ENCODE measurements at places on chromosomes 3 and 15.

DNA sequence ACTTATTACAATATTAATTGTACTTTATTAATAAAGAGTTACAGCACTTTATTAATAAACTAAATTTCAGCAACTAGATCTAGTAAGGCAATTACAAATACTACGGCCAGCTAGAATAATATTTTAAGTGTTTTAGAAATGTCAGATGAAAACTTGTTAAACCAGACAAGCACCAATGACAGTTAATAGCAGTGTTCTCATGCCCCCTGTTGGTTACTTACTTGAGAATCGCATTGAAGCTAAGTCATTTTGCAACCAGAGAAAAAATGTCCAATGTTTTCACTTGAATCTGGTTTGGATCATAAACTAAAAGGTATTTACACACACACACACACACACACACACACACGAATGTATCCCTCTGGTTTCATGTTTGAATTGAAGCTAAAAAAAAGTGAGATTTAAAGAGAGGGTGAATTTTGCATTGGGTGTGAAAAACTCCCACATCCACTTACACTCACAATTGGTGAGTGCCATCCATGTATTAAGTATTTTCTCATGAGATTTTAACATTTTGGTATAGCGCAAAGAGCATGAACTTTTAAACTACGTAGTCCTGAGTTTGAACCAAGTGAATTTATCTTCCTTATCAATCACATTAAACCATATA is 347.7 kb downstream of the ZBBX start:
- no peak for DNase-seq

GRCh38 chr3:79125313-79125984 is 642.3 kb downstream of the ROBO1 start:
- DNase-seq = no peak

DNA sequence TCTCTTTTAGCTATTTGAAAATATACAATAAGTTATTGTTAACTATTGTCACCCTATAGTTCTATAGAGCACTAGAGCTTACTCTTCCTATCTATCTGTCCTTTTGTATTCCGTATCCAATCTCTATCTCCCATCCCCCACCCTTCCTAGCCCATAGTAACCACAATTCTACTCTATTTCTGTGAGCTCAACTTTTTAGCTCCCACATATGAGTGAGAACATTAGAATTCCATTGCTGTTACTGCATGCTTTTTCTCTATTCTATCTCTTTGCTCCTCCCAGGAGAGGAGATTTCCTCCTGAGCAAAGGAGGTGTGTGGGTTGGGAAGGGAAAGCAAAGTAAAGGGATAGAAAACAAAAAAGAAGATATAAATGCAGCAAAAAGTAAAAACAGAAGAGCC is 105.6 kb upstream of the SLC4A7 start:
- no peak for DNase-seq

GRCh38 chr15:81562986-81563385 is 189.0 kb upstream of the TMC3 start:
- DNase-seq = no peak

DNA sequence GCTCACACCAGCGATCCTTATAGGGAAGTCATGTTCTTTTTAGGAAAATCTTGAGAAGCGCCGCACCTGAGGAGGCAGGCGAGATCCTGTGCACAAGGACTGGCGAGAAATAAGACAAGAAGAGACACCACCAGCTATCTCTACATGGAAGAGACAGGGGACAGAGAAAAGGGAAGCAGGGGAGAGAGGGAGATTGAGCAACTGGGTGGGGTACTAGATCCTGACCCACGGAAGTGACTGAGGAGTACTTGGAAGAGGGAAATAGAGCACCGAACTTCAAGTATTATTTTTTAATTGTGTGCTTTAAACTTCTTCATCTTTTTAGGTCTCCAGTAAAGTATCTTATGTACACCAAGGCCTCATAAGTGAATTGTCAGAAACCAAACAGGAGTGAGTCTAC is 742.0 kb upstream of the LMCD1 start:
- no peak for DNase-seq

GRCh38 chr3:11548721-11549131 is 95.0 kb downstream of the VGLL4 start:
- no peak for DNase-seq

DNA sequence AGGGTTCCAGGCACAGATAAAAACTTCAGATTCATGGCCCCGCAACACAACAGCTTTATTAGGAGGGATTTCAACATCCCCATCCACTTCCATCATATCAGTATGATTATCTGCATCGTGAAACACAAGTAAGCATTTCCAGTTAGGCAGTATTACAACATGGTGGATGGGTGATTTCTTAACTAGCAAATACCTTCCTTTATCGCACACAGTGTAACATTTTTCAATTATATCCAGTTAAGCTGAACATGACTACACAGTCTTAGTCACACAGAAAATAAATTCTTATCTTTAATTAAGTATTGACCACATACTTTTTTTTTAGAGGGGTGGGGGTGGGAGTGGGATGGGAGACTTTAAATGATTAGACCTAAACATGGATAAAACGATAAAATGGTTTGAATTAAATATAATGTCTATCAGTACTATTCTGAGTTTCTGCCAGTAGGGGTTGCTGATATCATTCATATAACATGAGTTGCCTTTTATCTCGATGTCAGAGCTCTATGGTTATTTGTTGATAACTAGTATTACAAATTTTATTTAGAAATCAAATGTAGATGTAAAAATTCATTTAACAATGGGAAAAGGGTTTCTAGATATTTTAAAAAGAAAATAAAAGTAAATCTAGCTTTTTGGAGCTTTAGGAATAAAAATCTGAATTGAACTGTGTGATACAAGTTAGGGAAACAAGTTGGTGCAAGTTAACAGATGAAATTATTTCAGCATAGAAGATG is 146.6 kb downstream of the TBL1XR1 start:
- DNase-seq = no peak

DNA sequence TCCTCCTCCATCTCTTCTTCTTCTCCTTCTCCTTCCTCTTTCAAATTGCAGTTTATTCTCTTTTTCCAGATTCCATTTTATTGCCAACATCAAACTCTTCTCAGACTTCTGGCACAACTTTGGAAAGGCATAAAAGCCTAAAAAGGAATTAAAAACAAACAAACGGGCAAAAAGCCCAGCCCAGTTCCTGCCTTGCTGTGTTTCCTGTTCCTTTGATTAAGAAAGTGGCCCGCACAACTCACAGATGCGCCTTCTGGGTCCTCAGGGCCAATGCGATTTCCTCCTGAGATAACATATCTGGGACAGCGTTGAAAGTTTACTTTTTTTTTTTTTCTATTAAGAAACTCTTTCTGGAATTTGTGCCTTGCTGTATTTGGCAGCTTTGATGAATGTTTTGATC is 158.7 kb upstream of the UBE3A start:
- DNase-seq = no peak

DNA sequence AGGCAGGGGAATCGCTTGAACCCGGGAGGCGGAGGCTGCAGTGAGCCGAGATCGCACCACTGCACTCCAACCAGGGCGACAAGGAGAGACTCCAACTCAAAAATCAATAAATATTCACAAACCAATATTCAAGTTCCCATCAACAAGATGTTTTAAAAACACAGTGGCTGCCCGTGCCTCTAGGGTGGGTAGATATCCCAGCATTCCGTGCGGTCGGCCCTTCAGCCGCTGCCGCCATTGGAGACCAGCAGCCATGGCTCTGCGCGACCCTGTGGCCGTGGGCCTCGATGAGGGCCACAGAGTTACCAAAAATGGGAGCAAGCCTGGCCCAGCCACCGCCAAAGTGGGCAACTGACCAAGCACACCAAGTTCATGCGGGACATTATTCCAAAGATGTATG is 6.7 kb downstream of the ULK4 start:
- DNase-seq = no peak

- DNase-seq = no peak
Observed at GRCh38 chr3:23938688-23939087, 6.4 kb upstream of the NR1D2 start.

Data from D721Med (cell line).